ENCODE measurements at places on chromosomes 4 and X.
A peak's percentile ranks its signal among the peaks of the same experiment; 100 is the strongest.

DNA sequence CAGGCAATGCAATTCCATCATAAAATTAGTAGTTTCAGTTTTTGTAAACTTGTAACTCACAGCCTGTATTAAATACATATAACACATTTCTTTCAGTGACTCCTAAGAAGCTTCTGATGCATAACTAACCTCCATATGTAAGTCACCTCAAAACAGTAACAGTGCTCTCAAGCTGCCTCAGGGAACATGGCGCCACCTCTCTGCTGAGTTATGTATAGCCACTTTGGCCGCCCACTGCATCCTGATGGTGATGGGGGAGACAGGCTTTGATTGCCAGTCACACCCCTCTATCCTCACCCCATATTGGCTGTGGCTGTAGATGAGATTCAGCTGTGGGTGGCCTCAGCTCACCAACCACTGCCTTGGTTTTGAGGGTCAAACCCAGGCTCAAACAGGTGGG, 54.3 kb downstream of the LRBA start:
- no peak overlapping the region for H3K27ac ChIP-seq
- no peak for DNase-seq
- no peak overlapping the region for H3K4me3 ChIP-seq
- H3K4me1 ChIP-seq: peaks cover 17% of the 10 kb centered on the region
- H3K27me3 ChIP-seq: no peaks in the 10 kb centered on the region
- H3K36me3 ChIP-seq: peaks cover 42% of the 10 kb centered on the region

DNA sequence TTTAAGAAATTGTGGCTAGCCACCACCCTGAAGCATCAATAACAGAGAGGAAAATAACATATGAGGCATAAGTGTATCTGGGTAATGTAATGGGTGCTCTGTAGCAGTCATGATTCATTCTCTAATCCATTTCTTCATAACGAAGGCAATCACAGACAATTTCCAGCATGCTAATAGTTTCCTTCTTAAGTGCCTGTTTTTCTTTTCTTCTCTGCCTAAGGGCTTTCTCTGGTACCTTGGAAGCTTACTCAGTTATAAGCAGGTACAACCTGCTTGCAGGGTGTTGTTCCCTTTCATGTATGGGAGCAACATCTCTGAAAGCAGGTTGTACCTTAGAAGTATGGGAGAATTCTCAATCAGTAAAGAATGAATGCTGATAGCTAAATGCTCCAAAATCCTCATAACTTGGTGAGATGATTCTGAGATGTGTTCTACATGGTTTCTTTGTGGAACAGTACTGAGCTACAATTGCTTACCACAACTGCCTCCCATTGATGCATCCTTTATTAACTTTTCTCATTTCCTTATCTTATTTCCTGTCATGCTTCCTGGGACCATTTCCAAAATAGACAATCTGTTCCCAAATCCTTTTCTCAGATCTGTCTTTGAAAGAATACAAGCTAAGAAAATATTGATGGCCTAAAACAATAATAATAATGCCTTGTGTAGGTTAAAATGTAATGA, 247.6 kb downstream of the PAPSS1 start:
- no peaks in the 10 kb centered on the region for H3K27me3 ChIP-seq

DNA sequence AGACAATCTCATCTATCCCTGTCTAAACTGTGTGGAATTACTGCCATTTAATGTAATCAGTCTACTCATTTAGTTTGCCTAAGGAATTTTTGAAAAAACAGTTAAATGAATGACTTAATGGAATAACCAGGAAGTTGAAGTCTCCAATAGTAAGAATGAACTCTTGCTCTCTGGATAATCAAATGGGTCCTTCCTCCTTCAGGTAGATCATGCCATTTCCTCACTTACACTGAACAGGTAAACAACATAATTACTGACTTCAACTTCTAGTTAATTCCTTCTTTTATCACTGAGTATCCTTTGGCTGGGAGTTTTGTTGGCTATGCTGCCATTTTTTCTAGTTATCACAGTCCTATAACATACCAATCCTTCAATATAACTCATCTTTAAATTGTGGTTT, 56.0 kb downstream of the ELOVL6 start:
- no peak for DNase-seq
- H3K36me3 ChIP-seq: no peaks in the 10 kb centered on the region
- no peaks in the 10 kb centered on the region for H3K4me1 ChIP-seq
- H3K27me3 ChIP-seq: no peaks in the 10 kb centered on the region

- H3K27me3 ChIP-seq: no peaks in the 10 kb centered on the region
- DNase-seq: no peak
- no peaks in the 10 kb centered on the region for H3K4me1 ChIP-seq
- H3K36me3 ChIP-seq: peaks cover 59% of the 10 kb centered on the region
- H3K27ac ChIP-seq: no peak overlapping the region
Observed at GRCh38 chr4:48851651-48852050, 20.8 kb downstream of the OCIAD1 start.

GRCh38 chrX:109782994-109783700, 50.1 kb upstream of the ACSL4 start:
- no peaks in the 10 kb centered on the region for H3K27me3 ChIP-seq
- DNase-seq: no peak
- H3K4me3 ChIP-seq: no peak overlapping the region
- no peak overlapping the region for H3K27ac ChIP-seq
- peaks cover 8% of the 10 kb centered on the region for H3K4me1 ChIP-seq

- H3K4me3 ChIP-seq: no peak overlapping the region
- DNase-seq: no peak
- H3K27ac ChIP-seq: no peak overlapping the region
- H3K36me3 ChIP-seq: no peaks in the 10 kb centered on the region
- no peaks in the 10 kb centered on the region for H3K4me1 ChIP-seq
Observed at GRCh38 chrX:12002876-12003275, 135.4 kb upstream of the FRMPD4 start.

- H3K4me3 ChIP-seq: no peak overlapping the region
- peaks cover 5% of the 10 kb centered on the region for H3K27me3 ChIP-seq
- no peak for DNase-seq
- H3K27ac ChIP-seq: no peak overlapping the region
Observed at GRCh38 chr4:16337936-16338335, 111.7 kb upstream of the TAPT1 start.

GRCh38 chr4:109094056-109094455, 208.4 kb downstream of the COL25A1 start:
- no peak for DNase-seq
- H3K4me3 ChIP-seq: no peak overlapping the region
- no peaks in the 10 kb centered on the region for H3K27me3 ChIP-seq

DNA sequence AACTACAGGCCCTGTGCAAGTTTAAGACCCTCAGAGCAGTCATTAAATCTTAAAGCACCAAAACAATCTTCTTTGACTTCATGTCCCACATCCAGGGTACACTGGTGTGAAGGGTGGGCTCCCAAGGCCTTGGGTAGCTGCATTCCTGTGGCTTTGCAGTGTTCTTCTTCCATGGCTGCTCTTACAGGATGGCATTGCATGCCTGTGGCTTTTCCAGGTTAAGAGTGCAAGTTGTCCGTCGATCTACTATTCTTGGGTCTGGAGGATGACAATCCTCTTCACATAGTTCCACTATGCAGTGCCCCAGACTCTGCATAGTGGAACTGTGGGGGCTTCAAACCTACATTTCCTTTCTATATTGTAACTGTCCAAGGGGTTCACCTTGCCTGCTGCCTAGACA, 494.5 kb downstream of the CFAP47 start:
- no peak overlapping the region for H3K4me3 ChIP-seq
- no peaks in the 10 kb centered on the region for H3K27me3 ChIP-seq
- no peaks in the 10 kb centered on the region for H3K36me3 ChIP-seq
- no peak for DNase-seq
- H3K4me1 ChIP-seq: no peaks in the 10 kb centered on the region
- no peak overlapping the region for H3K27ac ChIP-seq

- no peak for DNase-seq
- no peaks in the 10 kb centered on the region for H3K4me1 ChIP-seq
- no peak overlapping the region for H3K4me3 ChIP-seq
Observed at GRCh38 chr4:14289708-14290107, 662.2 kb upstream of the BOD1L1 start.

GRCh38 chr4:137626942-137627738, 94.8 kb upstream of the PCDH18 start:
- no peaks in the 10 kb centered on the region for H3K36me3 ChIP-seq
- no peaks in the 10 kb centered on the region for H3K4me1 ChIP-seq
- no peak overlapping the region for H3K27ac ChIP-seq
- no peak overlapping the region for H3K4me3 ChIP-seq

- H3K4me3 ChIP-seq: peak overlapping the region; percentile 48
- no peak for DNase-seq
- H3K27me3 ChIP-seq: no peaks in the 10 kb centered on the region
- H3K27ac ChIP-seq: peak overlapping the region; percentile 80
- H3K36me3 ChIP-seq: peaks cover 25% of the 10 kb centered on the region
- H3K4me1 ChIP-seq: peaks cover 26% of the 10 kb centered on the region
Observed at GRCh38 chrX:45077748-45078424, 122.8 kb downstream of the DIPK2B start.

- no peak overlapping the region for H3K27ac ChIP-seq
- no peak for DNase-seq
- H3K27me3 ChIP-seq: no peaks in the 10 kb centered on the region
- no peaks in the 10 kb centered on the region for H3K4me1 ChIP-seq
- H3K4me3 ChIP-seq: no peak overlapping the region
Observed at GRCh38 chr4:5517372-5517771, 191.0 kb downstream of the EVC2 start.

- DNase-seq: no peak
- H3K4me1 ChIP-seq: no peaks in the 10 kb centered on the region
- no peaks in the 10 kb centered on the region for H3K36me3 ChIP-seq
- no peak overlapping the region for H3K4me3 ChIP-seq
Observed at GRCh38 chr4:103567591-103567990, 152.2 kb downstream of the TACR3 start.

DNA sequence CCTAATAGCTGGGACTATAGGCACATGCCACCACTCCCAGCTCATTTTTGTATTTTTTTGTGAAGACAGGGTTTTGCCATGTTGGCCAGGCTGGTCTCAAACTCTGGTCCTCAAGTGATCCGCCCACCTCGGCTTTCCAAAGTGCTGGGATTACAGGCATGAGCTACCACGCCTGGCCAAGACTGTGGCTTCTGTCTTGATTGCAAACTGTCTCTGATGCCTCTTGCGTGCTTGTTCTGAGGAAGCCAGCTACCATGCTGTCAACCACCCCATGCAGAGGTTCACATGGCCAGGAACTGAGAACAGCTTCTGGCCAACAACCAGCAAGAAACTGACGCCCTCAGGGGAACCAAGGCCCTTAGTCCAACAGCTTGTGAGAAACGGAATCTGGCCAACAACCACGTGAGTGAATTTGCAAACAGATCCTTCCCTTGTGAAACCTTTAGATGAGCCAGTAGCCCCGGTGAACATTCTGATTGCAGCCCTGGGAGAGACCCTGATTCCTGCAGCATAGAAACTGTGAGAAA, 71.2 kb downstream of the SUPT20HL2 start:
- no peaks in the 10 kb centered on the region for H3K36me3 ChIP-seq
- H3K4me3 ChIP-seq: no peak overlapping the region
- peaks cover 15% of the 10 kb centered on the region for H3K4me1 ChIP-seq
- DNase-seq: no peak

- no peaks in the 10 kb centered on the region for H3K36me3 ChIP-seq
- H3K27me3 ChIP-seq: peaks cover 2% of the 10 kb centered on the region
- no peak overlapping the region for H3K4me3 ChIP-seq
- H3K4me1 ChIP-seq: no peaks in the 10 kb centered on the region
Observed at GRCh38 chr4:25667931-25668557, 12.4 kb downstream of the SLC34A2 start.

GRCh38 chrX:44105228-44105913, 132.2 kb upstream of the NDP start:
- no peak overlapping the region for H3K4me3 ChIP-seq
- peaks cover 1% of the 10 kb centered on the region for H3K27me3 ChIP-seq
- no peaks in the 10 kb centered on the region for H3K4me1 ChIP-seq
- no peak overlapping the region for H3K27ac ChIP-seq
- no peak for DNase-seq

Data from activated B cell treated with CpG ODN at 0.5 μM for 24 hours (primary cell).